ENCODE measurements at places on chromosomes 3 and 15.

DNA sequence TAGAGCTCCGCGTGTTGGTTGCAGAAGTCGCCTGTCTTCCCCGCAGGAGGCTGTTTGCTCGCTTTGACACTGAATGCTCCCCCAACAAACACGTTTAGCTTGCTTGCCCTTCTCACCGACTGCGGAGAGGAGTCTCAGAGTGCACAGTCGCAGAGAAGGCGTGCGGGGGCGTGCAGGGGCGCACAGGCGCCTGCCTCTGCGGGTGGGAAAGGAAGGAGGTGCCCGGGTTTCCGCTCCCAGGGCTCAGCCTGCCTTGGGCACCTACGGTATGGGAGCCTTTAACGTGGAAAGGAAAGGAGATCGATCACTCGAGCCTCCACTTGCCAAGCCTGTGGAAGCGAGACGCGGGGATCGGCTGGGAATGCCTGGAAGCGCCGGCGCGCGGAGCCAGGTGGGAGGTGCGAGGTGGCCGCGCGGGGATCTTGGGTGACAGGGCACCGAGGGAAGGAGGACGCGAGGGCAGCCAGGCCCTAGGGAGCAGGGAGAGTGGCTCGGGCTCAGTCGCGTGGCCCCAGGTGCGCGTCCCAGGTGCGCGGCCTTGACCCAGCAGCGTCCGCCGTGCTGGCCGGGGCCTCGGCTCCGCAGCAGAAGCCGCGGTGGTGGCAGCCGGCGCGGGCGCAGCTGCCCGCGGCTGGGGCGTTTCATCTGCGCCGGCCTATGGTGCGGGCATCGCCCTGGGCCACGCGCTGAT, at the start of gene FAN1:
TSS of gene FAN1 (plus strand) at position 419 of the 691 bp plus-strand sequence. CDS start 749 bp downstream, outside the sequence.
- DNase-seq, result peak; percentile 96

DNA sequence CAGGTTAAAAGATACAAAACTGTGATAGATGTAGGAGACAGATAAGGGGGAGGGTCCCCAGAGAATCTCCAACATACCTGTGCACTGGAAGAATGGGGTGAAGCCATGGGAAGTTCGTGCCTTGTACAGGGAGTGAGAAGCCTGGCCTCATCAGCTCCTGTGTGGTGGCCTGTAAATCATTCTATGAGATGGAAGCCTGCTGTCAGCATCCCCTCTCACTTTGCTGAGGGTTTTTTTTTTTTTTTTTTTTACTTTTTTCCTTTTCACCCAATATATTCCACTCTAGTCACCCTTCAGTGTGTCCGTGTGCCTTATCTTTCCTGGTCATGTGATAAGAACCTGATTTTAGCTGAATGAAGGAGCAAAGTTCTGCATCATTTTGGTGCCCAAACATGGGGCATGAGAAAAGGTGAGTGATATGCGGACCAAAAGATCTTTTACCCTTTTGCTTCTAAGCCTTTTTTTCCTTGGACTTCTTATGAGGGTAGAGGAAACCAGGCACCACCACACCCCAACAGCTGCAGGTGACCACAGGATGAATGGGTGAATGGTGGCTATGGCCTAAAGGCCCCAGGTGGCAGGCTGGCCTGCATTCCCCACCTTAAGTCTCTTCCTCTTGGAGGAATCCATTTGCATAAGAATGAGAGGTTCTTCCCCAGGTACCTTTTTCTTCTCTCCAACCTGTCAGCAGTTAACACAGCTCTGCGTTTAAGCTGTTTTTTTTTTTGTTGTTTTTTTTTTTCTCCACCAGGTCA, 1345.0 kb downstream of the NSUN3 start:
- no peak for DNase-seq

DNA sequence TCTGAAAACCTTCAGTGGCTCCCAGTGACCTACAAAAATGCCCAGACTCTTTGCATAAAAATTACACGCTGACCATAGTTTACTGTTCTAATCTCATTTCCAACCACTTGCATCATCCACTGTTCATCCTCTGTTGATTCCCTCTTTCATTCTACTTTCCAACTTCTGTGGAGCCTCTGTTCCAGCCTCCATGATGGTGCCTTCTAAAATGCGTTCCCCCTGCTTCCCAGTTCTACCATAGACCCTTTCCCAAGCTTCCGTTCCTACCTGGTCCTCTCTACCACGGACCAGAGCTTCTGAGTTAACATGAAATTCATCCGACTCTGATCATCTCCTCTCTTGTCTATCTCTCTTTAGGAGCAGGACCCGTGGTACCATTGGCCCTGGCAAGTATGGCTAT, 127.0 kb downstream of the THSD4 start:
- no peak for DNase-seq

GRCh38 chr3:181713280-181713647, 1.5 kb downstream of the SOX2 start:
- DNase-seq, result no peak

DNA sequence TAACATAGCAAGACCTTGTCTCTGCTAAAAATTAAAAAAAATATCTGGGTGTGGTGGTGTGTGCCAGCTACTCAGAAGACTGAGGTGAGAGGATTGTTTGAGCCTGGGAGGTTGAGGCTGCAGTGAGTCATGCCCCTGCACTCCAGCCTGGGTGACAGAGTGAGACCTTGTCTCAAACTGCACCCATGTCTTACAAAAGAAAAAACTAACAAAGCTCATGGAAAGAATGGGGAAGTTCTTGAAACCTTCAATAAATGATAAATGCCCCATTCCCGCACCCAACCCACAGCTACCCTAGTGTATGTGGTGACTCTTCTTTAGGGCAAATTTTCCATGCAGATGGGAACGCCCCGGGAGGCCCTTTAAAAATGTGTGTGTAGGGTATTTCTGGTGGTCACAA, 28.3 kb downstream of the RPLP1 start:
- no peak for DNase-seq

DNA sequence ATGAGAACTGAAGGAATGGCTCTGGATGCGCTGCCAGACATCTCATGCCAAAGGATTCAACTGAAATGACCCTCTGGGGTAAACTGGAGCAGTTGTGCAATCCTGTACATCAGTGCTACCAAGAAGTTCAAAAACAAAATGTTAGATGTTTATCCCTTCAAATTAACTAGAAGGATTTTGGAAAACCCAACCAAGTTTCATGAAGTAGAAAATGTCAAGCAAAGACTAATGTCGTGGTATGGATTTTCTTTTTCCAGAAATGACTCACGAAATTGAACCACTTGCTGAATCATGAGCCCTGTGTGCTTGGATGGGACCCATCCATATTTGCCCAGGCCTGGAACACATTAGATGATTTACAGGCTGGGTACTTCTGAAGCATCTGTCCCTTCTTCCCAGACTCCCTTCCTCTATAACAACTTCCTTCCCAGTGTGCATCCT, 101.6 kb downstream of the LRTM1 start:
- no peak for DNase-seq

DNA sequence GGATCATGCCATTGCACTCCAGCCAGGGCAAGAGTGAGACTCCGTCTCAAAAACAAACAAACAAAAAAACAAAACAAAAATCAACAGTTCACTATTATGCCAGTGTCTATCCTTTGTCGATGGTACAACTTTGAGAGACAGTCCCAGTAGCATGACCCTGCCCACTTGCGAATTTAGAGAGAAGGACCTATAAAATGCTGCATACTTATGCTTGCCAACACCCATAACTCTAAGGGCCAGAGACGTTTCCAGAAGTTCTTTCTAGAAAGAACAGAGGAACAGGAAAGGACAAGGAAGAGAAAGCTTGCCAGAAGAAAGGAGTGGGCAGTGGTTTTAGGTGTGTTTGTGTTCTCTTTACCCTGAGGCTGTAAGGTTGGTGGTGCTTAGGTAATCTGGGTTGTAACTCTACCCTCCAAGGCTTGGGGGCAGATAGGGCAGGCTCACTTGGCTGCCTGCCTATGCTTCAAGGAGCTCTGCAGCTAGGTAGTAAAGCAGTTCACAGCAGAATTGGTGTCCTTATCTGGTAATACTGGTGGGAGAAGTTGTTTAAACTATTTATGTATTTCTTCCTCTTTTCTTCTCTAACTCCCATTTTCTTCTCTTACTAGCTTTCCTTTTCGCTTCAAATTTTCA, 50.6 kb upstream of the SPPL2A start:
- DNase-seq, result no peak

DNA sequence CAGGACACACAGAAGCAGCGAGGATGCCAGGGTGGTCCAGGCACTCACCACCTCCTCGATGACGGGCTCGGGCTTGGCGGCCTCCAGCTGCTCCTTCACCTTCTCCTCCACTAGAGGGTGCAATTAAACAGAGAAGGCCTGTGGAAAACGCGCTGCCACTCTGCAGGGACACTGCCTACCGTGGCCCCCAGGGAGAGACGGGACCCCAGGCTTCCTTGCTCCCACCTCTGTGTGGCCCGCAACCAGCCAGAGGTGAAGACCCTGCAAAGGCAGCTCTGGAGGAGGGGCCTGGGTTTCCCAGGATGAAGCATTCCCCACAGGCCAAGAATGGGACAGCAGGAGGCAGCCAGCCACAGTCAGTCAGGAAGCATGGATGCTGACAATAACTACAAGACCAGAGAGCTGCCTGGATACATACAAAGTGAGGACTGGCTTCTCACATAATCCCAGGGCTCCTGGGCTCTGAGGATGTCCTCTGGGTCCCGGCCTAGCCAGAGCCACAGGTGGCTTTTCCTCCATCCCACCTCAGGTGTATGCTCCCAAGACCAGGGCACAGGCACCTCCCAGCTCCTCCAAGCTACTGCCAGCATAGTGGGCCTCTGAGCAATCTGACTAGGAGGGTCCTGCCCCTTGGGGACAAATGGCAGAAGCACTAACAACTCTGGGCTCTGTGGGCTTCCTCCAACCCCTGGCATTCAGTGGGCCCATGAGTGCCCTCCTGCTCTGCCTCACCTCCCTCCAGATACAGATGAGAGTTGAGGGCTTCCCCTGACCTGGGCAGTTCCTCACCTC, 46.2 kb downstream of the PTH1R start:
- DNase-seq, result peak; percentile 45

DNA sequence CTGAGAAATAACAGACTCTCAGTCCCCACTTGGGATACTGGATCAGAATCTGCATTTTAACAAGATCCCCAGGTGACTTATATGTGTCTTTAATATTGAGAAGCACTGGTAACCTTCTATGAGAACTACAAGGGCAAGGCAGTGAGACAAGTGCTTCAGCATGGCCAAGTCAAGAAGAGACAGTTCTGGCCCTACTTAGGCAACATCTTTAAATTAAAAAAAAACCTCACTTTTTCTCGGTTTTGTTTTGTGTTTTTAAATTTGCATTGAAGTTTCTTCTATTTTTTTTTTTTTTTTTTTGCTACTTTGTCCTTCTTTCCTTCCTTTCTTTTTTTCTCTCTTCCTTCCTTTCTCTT, 42.5 kb upstream of the SPTSSB start:
- no peak for DNase-seq

GRCh38 chr3:134718726-134719125, 67.9 kb upstream of the KY start:
- no peak for DNase-seq

- peak; percentile 72 for DNase-seq
These were observed 62.8 kb downstream of the ISG20 start for GRCh38 chr15:88701561-88702095.

- no peak for DNase-seq
These were observed 49.4 kb downstream of the CPN2 start for GRCh38 chr3:194301730-194302129.

DNA sequence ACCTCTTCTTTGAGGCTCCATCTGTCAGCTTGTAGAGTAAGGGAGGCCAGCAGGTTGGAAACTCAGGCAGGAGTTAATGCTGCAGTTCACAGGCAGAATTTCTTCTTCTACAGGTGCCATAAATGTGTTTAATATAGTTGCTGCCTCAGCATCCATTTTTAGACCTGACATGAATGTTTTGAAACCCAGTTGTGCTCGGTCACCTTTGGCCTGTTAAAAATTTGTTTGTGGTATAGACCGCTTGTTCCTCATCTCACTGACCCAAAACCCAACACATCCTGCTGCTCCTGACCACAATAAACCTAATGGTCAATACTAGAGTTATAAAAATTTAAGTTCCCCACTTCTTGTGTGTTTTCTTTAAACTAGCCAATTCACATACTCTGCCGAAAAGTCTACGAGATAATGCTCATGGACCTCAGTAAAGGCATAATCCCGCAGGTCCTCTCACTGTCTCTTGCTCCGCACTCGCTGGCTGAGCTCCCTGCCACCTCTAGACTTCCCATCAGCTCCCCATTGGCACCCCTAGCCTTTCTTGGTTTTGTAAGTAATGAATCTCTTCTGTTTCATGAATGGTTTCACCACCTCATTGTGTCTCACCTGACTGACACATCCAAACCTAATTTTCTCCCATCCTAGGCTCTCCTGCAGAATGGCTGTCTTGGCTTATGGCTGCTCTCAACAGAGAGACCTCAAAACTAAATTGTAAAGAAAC, 138.5 kb upstream of the STRIT1 start:
- no peak for DNase-seq

DNA sequence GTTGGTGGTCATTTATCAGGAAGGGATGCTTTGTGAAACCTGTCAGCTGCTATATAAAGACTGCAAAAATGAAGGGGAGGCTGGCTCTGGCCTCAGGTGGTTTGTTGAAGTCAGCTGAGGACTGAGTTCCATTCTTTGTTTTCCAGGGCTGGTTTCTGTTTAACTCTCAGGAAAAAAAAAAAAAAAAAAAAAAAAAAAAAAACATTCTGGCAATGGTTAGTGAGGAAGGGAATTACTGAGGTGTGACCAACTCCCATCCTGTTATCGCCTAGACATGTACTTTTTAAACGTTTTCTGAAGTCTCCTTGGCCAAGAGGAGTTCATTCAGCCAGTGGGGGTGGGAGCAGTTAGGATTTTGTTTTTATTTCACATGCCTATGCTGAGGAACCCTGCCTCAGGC, 316.3 kb downstream of the OXSM start:
- DNase-seq, result no peak

GRCh38 chr3:50295553-50296431, 3.4 kb downstream of the HYAL3 start:
- DNase-seq, result no peak

DNA sequence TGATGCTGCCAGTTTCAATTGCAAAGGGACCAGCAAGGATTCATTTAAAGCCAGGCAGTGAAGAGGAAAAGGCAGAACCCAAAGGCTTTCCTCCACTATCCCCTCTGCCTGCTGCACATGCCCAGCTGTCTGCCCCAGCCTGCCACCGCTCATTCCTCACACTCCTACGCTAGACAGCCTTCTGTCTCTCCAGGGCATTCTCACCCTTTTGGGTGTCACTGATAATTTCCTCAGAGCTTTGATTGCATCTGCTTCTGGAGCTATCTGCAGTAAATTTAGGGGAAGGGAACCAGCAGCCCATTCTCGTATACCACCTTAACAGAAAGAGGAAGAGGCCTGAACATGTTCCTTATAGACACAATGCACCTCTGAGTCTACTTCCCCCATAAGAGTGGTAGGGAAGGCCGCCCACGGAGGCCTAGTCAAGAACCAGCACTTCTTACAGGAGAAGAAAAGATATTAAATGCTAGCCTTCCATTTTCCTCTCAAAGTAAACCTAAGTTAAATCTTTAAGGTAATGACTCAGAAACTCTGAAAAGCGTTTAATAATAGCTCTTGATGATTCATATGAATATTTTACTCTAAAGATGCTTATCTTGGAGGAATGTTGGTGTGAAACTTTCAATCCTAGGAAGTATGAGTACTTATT, 20.9 kb downstream of the NUDT16 start:
- no peak for DNase-seq

- peak; percentile 72 for DNase-seq
These were observed 384.4 kb upstream of the C2CD4B start for GRCh38 chr15:62549345-62549970.

Data from NCI-H82 (cell line).